ENCODE measurements at places on chromosomes 1 and 21. TPM values are rescaled to one million over a fixed set of nuclear protein-coding genes. Genes with fewer than 3 reads are reported as not detected.

DNA sequence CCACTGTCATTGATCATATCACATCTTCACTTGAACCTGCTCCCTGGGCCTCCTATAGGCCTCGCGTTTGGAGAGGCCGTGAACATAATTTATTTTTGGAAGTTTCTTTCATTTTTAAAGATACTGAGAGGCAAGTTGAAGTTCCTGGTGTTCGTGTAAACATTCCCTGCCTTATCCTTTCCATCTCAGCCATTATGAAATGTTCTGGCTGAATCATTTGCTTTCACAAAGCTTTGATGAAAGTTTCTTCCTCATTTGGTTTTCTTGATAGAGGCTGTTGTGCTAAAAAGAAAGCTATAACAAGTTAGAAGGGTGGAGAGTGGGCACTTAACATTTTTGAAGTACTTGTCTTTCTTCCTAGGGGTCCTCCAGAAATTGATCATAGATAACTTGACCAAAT, 15.5 kb downstream of the CAMTA1 start:
- peak; percentile 85 for DNase-seq

GALE gene
- total RNA-seq: 33.3 TPM

DNA sequence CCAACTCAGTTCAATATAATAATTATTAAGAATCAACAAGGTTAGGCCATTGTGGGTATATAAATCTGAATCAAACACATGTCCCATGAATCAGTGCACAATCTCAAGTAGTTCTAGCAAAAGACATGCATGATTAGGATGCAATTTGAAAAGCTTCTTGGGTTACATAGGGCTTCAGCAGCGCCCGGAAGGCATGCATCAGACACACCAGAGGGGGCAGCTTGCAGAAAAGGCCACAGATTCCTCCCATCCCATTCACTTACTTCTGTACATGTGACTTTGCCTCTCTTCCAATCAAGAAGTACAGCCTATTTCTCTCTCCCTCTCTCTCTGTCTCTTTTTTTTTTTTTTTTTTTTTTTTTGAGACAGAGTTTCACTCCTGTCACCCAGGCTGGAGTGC, 91.8 kb downstream of the KCNN3 start:
- no peak for DNase-seq

KRTAP10-10 gene
- not detected for total RNA-seq

DNA sequence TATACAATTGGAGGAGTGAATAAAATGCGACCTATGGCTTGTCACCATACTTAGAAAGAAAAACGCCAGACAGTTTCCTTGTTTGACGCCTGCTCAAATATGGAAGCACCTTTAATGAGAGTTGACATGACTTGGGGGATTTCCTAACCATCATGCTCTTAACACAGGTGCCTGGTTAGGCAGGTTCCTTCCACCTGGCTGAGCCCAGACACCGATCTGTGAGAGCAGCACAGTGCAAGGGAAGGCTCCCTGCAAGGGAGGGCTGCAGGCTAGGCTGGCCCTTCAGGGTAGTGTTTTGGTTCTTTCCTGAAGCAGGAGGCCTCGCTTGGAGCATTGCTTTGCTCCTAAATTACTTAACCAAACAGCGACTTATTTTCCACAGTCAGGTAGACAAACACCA, 24.6 kb upstream of the KLHDC8A start:
- no peak for DNase-seq
